ENCODE measurements at places on chromosomes 5 and 9.

DNA sequence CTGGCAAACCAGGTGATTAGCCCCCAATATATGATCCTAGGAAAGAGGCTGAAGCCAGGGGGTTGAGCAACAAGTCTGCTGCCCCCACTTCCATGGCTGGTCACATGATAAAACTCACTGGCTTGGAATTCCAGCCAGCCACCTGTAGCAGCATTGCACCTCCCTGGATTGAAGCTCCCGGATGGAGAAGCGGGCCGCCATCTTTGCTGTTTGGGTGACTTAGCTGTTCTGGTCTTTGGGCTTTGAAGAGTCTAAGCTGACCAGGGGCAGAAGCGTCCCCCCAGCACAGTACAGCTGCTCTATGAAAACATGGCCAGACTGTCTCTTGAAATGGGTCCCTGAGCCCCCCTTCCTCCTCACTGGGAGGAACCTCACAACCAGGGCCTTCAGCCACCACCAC, 610.2 kb downstream of the ANXA1 start:
- DNase-seq, result no peak

GRCh38 chr5:113000466-113000865, 23.9 kb downstream of the DCP2 start:
- no peak for DNase-seq

GRCh38 chr9:100590481-100590880, 12.6 kb downstream of the CAVIN4 start:
- DNase-seq, result no peak

DNA sequence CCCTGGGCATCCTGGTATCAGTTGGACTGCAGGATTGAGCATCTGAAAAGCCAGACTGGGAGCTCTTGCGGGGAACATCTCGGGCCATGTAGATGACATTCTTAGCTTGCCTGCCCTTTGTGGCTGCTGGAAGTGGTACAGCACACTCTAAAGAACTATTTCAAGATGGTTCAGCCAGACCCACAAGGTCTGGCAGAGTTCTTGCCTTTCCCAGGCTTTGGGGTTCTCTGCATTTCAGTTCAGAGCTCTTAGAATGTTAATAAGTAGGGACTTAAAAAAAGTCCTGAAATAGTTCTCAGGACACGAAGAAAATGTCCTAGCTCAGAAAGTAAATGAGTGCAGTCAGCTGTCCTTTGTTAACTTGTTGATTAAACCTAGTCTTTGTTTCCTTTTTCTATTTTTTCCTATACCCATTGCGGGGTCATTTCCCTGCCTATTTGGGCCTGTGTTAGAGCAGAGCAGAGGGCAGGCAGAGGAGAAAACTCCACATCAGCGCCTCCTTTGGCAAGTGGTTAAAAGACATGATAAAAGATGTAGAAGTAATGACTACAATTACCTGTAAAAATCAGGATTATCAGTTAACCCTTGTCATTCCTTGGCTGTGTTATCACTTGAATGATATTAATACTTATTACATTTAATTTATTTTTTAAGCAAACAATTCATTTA, 291.5 kb downstream of the ZSWIM6 start:
- no peak for DNase-seq

DNA sequence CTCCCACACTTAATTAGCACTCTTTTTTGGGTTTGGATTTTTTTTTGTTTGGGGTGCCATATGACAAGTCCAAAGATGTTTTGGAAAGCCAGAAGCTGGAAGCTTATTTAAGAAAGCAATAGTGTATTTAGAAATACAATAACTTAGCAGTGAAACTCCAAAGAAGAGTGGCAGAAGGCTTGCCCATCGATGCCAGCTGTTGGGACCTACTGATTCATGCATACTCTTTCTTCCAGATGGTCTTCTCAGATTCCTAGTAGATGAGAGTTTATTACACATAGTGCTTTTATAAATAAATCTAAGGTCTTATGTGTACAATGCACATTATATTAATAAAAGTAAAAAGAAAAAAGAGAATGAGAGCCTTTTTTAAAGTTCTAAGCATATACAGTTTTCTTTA, 374.6 kb downstream of the OSTF1 start:
- DNase-seq, result no peak

- no peak for DNase-seq
Observed at GRCh38 chr9:28073270-28073669, 500.0 kb upstream of the C9orf72 start.

Data from stimulated activated CD8-positive, alpha-beta memory T cell treated with anti-CD3 and anti-CD28 coated beads, Interleukin-4, amount 100 ng/mL, for 24 hours (primary cell).